Muscle of leg (tissue), 16 donors: ENCODE measurements at places on chromosomes 16 and 17. TPM values are rescaled to one million over a fixed set of nuclear protein-coding genes. Genes with fewer than 3 reads are reported as not detected.

FBXW10 gene
- 0.09 TPM for total RNA-seq

- no peaks in the 10 kb centered on the region for H3K36me3 ChIP-seq
- H3K4me3 ChIP-seq = no peak overlapping the region
- H3K27ac ChIP-seq = no peak overlapping the region
- H3K4me1 ChIP-seq = peaks cover 2% of the 10 kb centered on the region
- H3K27me3 ChIP-seq = no peaks in the 10 kb centered on the region
- DNase-seq = no peak
Measured at GRCh38 chr17:55303701-55304145, 39.0 kb downstream of the HLF start.

GRCh38 chr17:8176197-8176940 is at the start of gene TMEM107:
TMEM107 (minus strand) TSS chr17:8176380; CDS start chr17:8176286, 94 bp downstream.
- no peaks in the 10 kb centered on the region for H3K27me3 ChIP-seq
- peak within 1 kb of the TSS; percentile 78 for H3K4me3 ChIP-seq
- peak; percentile 96 for DNase-seq
- peaks cover 33% of the 10 kb centered on the region for H3K4me1 ChIP-seq
- no peaks in the 10 kb centered on the region for H3K36me3 ChIP-seq

DNA sequence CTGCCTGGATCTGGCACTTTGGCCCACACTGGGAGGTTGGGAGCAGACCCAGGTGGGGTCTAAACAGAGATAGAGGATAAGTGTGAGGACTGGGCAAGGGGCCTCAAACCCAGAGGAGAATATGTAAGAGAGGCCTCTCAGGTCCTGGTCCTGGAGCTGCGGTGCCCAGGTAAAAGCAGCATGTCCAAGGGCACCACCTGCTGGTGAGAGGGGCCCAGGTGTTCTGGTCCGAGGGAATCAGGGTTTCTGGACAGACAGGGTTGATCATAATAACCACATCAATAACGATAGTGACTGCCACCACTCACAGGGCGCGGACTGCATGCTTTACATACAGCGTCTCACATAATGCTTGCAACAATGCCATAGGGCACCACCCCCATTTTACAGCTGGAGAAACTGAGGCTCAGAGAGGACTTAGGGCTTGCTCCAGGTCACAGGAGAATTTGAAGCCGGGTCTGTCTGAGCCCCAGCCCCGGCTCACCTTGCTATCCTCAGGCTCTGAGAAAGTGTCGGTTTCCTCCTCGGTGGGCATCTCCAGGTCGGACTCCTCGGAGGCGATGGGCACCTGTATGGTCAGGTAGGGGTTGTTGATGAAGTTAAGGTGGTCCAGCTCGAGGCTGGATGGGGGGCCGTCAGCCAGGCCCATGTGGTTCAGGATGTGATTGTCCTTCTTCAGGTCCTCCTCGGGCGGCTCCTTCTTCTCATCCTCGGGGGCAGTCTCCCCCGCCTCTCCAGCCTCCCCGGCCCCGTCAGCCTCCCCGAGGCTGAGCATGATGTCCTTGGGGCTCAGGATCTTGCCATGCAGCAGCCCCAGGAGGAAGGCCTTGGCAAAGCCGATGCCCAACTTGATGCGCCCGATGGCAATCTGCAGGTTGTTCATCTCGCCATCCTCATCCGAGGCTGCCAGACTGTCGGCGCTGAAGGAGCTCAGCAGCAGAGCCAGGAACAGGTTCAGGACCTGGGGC is 19.1 kb upstream of the CD79B start:
- DNase-seq = no peak
- H3K4me1 ChIP-seq = peaks cover 59% of the 10 kb centered on the region
- H3K27me3 ChIP-seq = no peaks in the 10 kb centered on the region
- H3K36me3 ChIP-seq = peaks cover 39% of the 10 kb centered on the region
- H3K4me3 ChIP-seq = no peak overlapping the region

GRCh38 chr17:55090079-55090492 is 121.5 kb downstream of the STXBP4 start:
- no peaks in the 10 kb centered on the region for H3K27me3 ChIP-seq
- no peak overlapping the region for H3K27ac ChIP-seq
- DNase-seq = no peak
- no peak overlapping the region for H3K4me3 ChIP-seq
- H3K4me1 ChIP-seq = no peaks in the 10 kb centered on the region
- H3K36me3 ChIP-seq = no peaks in the 10 kb centered on the region

- no peak overlapping the region for H3K4me3 ChIP-seq
- DNase-seq = no peak
- H3K27ac ChIP-seq = no peak overlapping the region
- peaks cover 3% of the 10 kb centered on the region for H3K36me3 ChIP-seq
- no peaks in the 10 kb centered on the region for H3K27me3 ChIP-seq
Measured at GRCh38 chr17:66002063-66002585, 189.8 kb downstream of the CEP112 start.

CTRL gene
- 0.66 TPM for total RNA-seq

- no peaks in the 10 kb centered on the region for H3K27me3 ChIP-seq
- H3K27ac ChIP-seq = no peak overlapping the region
- no peak for DNase-seq
- no peak overlapping the region for H3K4me3 ChIP-seq
Measured at GRCh38 chr17:17480593-17481148, 3.9 kb downstream of the MED9 start.

WNK4 gene
- total RNA-seq = 0.09 TPM

MT1A gene
- total RNA-seq = 0.58 TPM

DNA sequence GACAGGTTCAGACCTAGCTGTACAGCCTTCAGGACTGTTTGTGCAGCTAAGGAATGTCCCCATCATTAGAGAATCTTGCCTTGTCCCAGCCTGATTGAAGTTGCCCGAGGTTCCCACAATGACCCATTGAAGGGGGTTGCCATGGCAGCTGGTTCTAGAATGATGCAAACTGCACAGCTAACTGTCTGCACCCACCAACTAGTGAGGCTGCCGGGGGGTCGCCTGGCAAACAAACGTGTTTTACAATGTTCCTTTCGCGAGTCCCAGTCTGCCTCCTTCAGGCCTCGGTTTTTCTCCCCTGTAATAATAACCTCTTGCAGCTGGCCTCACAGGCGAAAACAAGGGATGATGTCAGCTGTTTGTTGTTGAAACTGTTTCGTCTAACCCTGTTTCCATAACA is 5.5 kb downstream of the C16orf96 start:
- DNase-seq = peak; percentile 50
- no peaks in the 10 kb centered on the region for H3K27me3 ChIP-seq
- H3K36me3 ChIP-seq = no peaks in the 10 kb centered on the region

DNA sequence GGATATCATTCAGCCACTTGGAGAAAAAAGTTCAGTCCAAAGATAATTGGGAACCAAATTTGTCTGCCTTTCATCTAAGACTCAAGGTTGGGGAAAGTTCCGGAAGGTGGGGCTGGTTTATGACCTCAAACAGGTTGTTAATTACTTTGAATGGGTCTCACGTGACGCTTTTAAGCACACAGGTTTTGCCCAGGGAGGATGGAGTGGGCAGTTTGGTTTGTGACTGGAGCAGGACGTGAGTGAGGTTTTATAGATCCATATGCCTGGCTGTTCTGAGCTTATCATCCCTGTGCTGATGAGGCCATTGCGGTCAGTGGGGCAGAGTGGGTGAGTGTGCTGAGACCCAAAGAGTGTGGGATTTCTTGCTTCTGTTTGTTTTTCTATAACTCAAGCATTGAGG is 38.7 kb upstream of the GPRC5B start:
- H3K36me3 ChIP-seq = no peaks in the 10 kb centered on the region
- H3K4me3 ChIP-seq = no peak overlapping the region
- no peaks in the 10 kb centered on the region for H3K4me1 ChIP-seq
- H3K27me3 ChIP-seq = no peaks in the 10 kb centered on the region

SYT17 gene
- total RNA-seq = 3.1 TPM

GRCh38 chr17:44610331-44610730 is 45.9 kb upstream of the MEIOC start:
- no peak overlapping the region for H3K4me3 ChIP-seq
- H3K27ac ChIP-seq = no peak overlapping the region
- peaks cover 48% of the 10 kb centered on the region for H3K4me1 ChIP-seq
- no peaks in the 10 kb centered on the region for H3K36me3 ChIP-seq
- no peaks in the 10 kb centered on the region for H3K27me3 ChIP-seq

- no peaks in the 10 kb centered on the region for H3K27me3 ChIP-seq
- H3K4me1 ChIP-seq = no peaks in the 10 kb centered on the region
- peak overlapping the region; percentile 90 for H3K27ac ChIP-seq
Measured at GRCh38 chr17:69142175-69142802, 594 bp upstream of the ABCA6 start.

DNA sequence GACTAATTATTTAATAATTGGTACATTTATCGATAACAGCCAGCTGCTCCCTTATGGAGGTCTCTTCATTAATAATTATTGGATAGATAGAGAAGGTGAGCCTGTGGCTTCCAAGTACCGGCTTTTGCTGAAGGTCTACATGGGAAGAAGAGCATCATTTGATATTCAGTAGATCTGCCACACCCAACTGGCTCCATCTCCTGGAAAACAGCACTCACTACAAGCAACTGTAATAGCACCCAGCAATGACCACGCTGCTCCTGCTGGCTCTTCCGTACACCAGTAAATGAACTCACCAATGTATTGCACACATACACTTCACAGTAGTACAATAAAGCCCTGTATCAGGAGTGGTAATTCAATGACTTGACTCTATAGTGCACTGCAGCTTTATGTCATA is 19.5 kb downstream of the MARVELD3 start:
- H3K4me1 ChIP-seq = no peaks in the 10 kb centered on the region
- H3K4me3 ChIP-seq = no peak overlapping the region

DNA sequence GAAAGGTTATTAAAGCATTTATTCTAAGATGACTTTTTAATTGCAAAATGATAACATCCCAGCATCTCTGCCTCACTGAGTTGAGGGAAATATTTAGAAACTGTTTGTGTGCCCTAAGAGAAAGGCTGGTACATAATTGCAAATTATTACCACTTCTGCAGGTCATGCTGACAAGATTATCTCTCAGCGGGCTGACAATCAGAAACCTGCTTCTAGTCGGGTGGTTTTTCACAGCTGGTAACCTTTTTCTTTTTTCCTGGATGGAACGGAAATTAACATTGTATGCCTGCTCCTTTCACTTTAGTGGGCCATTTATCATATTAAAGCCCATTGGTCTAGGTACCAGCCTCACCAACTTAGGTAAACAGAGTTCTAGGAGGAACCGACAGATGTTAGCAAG is 17.0 kb upstream of the NUDT7 start:
- H3K4me3 ChIP-seq = no peak overlapping the region
- H3K27me3 ChIP-seq = no peaks in the 10 kb centered on the region
- H3K27ac ChIP-seq = no peak overlapping the region
- DNase-seq = no peak
- H3K36me3 ChIP-seq = no peaks in the 10 kb centered on the region
- H3K4me1 ChIP-seq = no peaks in the 10 kb centered on the region

GRCh38 chr17:13240851-13241250 is 223.0 kb upstream of the ELAC2 start:
- no peaks in the 10 kb centered on the region for H3K36me3 ChIP-seq
- H3K4me1 ChIP-seq = peaks cover 4% of the 10 kb centered on the region
- DNase-seq = peak; percentile 85
- H3K4me3 ChIP-seq = no peak overlapping the region

GPRC5B gene
- 39.9 TPM for total RNA-seq

DNA sequence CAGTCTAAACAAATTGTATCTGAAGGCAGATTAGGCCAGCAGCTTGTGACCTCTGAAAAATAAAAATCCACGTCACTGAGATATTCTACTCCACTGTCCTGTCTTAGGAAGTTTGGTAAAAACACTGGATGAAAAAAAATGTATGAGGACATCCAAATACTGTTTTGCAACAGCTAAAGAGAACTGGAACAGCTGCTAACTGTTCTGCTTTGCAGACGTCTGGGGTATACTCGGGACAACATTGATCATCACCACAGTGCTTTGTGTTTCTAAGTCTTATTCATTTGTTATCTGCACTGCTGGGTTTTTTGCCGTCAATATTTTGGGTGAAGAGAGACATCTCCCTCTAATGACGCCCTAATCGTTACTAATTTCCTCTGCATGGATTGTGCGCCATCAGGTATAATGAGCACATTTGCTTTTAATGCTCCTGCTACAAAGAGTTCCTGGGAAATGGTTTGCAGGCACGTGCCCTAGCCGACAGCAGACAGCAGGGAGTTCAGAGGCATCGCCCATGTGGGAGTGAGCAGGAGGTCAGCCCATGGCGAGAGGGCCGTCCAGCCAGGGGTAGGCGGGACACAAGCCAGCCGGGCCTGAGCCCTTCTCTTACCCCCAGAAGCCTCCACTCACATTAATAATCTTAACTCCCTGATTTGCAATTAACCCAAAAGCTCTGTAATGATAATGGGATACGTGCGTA is 87.0 kb downstream of the CBLN1 start:
- H3K27me3 ChIP-seq = peaks cover 2% of the 10 kb centered on the region
- H3K4me3 ChIP-seq = no peak overlapping the region
- H3K4me1 ChIP-seq = no peaks in the 10 kb centered on the region
- no peak overlapping the region for H3K27ac ChIP-seq

DNA sequence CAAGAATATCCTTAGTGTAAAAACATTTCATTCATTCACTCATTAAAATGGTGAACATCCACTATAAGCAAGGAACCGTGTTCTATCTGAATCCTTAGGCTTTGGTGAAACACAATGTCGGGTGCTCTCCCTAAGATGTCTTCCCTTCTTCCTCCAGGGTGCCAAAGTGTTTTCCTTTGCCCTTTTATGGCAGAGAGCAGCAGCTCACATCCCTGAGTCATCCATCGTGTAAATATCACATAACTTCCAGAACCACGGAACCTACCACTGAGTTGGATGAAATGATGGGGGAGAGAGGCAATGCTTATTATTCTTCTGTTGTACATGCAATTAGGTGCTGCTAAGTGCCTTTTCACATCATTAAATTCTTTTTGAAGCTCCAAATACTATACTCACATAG is 50.2 kb downstream of the DNAH3 start:
- no peak for DNase-seq
- no peaks in the 10 kb centered on the region for H3K4me1 ChIP-seq
- H3K27ac ChIP-seq = no peak overlapping the region
- H3K4me3 ChIP-seq = no peak overlapping the region

RSL1D1 gene
- 267 TPM for total RNA-seq

DNA sequence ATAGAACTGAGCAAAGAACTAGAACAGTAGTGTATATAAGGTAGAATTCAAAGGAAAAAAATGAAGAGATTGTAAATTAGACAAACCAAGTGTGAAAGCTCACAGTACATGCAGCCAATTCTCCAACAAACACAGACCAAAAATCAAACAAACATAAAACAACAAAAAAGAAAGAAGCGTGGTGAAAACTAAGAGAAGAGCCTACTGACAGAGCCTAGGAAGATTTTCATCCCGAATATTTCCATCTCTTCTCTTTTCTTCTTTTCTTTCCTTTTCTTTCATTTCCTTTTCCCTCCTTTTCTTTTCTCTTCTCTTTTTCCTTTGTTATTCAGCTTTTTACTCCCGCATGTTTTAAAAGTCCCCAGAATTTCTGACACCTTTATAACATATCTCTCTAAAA is 1103.6 kb downstream of the CDH8 start:
- H3K36me3 ChIP-seq = no peaks in the 10 kb centered on the region
- H3K4me1 ChIP-seq = no peaks in the 10 kb centered on the region
- no peaks in the 10 kb centered on the region for H3K27me3 ChIP-seq
